Stimulated activated CD8-positive, alpha-beta memory T cell treated with anti-CD3 and anti-CD28 coated beads, Interleukin-7, amount 100 ng/mL, for 1 hour (primary cell): ENCODE measurements at places on chromosomes 2 and 18.

DNA sequence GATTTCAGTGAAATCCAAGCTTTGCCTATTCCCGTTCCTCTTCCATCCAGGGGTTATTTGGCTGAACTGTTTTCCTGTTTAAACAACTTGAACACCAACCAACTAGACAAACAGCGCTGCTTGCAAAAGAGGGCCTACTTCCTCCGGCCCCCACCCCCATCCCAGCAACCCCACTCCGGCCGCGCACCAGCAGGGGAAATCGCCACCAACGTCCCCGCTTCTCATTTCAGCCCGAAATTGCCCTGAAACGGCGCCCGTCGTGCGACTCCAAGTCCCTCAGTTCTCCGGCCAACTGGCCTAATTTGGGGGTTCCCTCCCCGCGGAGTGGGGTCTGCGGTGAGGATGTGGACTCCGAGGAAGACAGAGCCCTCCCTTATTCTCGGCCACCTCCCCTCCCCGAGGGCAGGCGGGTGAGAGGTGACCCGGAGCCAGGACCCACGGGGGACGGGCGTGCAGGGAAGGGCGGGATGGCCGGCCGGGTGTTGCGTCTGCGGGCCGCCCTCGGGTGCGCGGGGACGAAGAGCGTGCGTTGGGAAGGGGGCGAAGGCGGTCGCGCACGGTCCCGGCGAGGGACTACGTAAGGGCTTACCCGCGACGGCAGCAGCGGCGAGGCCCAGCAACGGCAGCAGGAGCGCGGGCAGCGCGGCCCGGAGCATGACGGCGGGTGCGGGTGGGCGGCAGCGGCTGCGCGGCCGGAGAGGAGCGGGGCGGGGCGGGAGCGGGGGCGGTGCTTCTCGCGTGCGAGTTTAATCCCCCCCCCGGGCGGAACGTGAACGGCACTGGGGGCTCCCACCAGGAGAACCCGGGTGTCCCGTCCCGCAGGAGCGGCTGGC, at the start of gene CD302:
Gene CD302, minus strand, starts transcription at position 666 of the 833 bp plus-strand sequence. Its CDS starts 10 bp downstream, at position 656.
- DNase-seq: peak; percentile 4

DNA sequence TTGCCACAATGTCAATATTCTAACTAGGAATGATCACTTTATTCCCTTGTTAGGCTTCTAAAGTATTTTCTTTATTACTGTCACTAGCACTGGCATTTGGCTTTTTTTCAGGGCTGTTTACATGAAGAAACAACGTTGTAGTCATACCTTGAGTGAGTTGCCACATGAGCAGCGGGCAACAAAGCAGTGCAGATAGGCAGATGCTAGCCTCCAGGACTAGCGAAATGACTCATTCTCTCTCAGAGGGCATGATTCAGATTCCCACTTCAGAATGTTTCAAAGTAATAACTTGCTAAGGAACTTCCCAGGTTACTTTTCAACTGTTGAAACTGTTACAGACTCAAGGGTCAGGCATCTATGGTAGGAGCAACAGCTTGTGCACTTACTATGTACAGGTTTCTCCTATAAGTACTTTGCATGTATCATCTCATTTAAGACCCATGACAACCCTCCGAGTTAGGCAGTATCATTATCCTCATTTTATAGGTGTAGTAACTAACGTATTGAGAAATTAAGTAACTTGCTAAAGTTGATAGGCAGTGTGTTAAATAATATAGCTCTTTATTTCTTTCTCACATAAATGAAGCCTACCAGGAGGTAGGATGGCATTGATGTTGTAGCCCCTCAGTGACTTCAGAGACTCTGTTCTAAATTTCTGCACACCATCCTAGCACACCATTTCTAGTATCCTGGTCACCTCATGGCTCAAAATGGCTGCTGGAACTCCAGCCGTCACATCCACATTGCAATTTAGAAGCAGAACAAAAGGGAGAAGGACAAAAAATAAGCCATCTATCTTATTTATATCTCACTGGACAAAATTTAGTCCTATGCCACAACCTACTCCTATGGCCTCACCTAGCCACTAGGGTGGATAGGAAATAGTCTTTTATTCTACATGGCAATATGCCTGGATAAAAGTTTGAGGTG, 83.3 kb downstream of the ICOS start:
- no peak for DNase-seq

DNA sequence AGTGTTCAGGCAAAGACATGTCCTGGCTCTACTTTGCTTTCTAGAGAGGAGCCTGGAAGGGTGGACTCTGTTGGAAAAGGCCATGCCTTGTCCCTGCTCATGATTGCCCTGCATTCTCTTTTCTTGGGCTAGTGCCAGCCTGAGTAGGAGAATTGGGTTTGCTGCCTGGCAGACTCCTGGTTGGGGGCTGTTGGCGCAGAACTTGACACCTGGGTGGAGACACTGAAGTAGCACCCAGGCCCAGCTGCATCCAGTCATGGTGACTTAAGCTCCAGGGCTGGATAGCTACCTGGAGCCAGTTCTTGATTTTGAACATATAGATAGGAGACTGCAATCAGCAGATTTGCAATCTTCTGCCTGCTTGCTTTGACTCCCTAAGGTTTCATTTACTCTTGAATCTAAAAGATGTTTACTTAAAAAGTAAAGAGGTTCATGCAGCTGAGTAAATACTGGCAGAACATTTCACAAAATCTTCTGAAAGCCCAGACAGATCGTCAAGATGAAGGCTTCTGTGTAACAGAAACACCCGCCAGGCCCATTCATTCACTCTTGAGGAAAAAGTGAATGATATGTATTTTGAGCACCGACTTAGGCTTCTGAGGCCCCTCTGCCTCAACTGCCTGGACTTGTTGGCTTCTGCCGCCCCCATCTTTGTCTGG, 38.0 kb upstream of the YWHAQ start:
- DNase-seq: no peak

DNA sequence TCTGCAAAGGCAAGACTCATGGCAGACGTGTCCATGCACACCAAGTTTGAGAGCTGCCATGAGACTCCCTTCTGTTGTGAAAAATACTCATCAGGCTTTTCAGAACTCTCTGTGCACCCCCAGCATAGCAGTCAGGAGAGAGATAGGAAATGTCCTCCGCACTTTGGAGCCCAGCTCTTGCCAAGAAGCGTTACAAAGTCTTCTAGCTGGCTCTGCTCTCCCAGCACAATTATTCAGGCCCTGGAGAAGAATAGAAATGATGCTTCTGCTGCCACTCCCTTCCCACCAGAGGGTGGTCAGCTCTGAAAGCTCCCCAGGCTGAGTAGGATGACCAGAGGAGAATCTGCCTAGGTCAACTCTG, 594.4 kb upstream of the ID2 start:
- no peak for DNase-seq

- no peak for DNase-seq
These were observed 4.4 kb downstream of the SPATA3 start for GRCh38 chr2:231000211-231000904.

GRCh38 chr2:238090887-238091286, 9.3 kb upstream of the ESPNL start:
- DNase-seq: no peak

DNA sequence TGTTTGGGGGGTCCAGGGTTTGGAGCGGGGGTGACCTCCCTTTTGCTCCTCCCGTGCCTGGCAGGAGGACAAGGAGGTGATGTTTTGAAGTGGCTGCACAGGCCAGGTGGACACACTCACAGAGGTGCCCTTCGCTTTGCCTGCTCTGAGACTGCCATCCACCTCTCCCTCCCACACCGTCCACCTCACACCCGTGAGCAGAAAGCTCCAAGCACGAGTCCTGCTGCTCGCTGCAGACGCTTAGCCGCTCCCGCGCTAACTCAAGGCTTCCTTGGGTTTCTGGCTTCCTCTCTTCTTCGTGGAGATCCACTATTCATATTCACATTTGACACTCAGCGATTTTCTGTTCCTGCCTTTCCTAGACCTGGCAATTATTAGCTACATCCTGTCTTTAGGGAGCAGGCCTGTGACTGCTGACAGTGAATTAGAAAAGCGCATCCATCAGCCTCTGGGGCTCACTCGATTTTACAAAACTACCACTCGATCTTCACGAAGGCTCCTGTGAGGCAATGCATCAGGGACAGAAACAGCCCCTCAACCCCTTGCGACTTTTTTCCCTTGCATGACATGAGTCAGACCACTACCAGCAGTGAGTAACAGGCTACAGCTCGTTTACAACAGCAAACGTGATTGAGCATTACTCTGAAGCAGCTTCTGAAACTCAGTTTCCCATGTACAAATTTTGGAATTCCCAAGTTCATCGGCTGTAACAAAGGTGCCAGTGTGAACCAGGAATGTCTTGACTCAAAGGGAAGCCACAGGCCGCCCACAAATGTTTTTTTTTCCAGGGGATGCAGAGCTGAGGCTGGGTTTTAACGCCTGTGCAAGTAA, 238.7 kb upstream of the SOX11 start:
- DNase-seq: no peak

GRCh38 chr2:158189526-158189925, 87.8 kb downstream of the UPP2 start:
- no peak for DNase-seq

DNA sequence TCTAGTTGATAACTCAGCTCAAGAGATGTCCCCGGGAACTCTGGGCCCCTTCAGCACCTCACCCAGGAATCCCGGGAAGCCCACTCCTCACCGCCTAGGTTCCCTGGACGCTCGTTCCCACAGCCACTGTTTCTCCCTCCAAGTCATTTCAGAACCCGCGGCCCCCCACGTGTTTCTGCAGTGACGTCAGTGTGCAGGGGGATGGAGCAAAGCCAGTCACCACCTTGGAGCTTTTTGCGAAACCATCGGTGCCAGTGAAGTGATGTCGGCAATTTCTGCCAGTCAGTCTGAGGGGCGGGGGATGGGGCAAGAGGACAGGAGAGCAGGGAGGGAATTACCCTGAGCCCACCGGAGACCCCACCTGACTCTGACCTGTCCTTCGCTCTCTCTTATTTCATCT, 119.2 kb downstream of the SNTG2 start:
- no peak for DNase-seq

DNA sequence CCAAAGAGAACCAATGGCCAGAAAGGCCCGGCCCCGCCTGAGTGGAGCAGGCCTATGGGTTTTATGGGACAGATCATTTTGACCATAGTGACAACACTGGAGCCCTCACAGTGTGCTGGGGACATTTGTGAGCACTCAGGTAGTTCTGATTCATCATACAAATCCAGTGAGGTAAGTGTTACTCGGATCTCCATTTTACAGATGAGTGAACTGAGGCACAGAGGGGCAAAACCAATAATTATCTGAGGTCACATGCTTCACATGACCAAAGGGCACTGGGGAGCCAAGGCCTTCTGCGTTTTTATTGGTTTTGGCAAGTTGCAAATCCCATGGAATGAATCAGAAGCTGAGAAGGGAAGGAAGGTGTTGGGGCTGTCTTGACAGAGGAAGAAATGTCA, 111.5 kb upstream of the MGAT5 start:
- no peak for DNase-seq

DNA sequence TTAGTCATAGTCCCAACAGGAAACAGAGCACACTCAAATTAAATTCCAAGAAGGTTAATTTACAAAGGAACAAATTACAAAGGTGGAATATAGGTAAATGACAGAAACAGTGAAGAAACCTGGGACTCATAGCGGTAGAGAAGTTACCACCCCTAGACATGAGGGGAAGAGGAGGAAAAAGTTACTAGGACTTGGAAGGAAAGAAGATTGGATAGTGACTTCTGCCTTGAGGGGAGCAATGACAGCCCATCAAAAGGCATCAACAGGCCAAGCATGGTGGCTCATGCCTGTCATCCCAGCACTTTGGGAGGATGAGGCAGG, 2.4 kb upstream of the PDE11A start:
- no peak for DNase-seq

DNA sequence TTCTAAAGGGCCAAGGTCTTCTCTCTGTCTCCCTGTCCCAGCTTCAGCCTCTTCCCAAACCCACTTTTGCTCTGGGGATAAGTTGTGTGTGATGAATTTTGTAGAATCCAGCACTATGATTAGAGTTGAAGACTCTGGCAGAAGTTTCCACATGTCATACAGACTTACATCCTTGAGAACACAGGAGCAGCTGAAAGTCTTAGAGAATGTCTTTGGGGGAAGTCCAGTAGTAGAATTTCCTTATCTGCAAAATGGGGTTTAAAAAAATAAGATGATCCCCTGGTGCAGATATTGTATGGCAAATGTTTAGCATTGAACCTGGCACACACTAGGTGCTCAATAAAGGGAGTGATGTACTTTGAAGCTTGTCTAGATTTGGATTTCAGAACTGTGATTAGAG, 65.2 kb downstream of the TMEM247 start:
- no peak for DNase-seq

DNA sequence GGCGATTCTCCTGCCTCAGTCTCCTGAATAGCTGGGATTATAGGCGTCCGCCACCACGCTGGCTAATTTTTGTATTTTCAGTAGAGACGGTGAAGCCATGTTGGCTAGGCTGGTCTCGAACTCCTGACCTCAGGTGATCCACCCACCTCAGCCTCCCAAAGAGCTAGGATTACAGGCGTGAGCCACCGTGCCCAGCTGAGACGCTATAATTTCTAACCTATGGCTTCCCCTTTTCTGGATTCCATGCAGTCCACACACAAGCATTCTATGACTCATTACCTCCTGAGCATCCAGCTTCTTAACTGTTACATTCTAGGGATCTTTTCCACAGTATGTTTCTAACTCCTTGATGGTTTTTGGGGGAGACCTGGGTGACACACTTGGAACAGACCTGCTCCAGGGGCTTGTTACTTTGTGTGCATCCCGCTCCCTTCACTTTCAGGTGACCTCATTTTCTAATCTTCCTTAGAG, 11.8 kb upstream of the KCMF1 start:
- no peak for DNase-seq

DNA sequence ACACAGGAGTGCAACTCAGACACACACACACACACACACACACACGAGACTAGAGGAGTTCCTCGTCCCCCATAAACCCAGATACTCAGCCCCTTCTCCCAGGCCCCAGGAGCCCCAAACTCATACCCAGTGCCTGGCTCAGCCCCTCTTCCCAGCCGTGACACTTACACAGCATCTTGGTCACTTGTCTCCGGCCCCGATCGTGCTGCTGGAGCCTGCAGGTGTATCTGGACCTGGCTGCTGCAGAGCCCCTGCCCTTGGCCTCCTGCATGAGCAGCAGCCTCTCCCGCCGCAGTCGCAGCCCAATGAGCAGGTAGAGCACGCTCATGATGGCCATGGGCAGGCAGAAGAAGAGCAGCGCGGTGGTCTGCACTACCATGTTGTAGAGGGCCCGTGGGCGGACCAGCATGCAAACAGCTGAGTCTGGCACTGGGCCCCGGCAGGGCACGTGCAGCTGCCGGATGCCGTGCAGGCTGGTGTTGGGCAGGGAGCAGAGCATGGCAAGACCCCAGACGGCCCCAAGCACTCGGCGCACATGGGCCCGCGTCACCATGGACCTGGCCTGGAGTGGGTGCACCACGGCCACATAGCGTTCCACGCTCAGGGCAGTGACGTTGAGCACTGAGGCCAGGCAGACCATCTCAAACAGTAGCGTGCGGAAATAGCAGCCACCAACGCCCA, 2.1 kb downstream of the NMUR1 start:
- DNase-seq: no peak

DNA sequence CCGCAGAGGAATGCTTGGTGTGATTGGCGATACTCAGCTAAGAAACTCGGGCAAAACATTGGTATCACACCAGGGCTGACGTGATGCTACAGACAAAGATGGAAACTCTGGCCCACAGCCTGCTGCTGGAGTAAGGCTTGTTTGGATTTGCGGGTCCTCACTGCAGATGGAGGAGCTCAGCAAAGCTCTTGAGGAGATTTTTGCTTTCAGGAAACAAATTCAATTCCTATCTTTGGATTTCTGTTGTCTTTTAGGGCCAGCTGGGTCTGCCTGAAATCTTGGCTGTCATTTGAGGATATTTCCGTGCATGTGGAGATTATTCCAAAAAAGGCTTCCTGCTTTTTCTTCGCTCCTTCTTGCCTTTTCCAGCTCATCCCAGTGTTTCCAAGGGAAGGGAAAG, 475.8 kb downstream of the TSN start:
- DNase-seq: no peak

- DNase-seq: no peak
These were observed 675.5 kb upstream of the SLC8A1 start for GRCh38 chr2:41127351-41127750.
